CD4-positive, alpha-beta T cell treated with Interleukin-21 for 1 hour (primary cell): ENCODE measurements at places on chromosomes 7 and 10.
A peak's percentile ranks its signal among the peaks of the same experiment; 100 is the strongest.

DNA sequence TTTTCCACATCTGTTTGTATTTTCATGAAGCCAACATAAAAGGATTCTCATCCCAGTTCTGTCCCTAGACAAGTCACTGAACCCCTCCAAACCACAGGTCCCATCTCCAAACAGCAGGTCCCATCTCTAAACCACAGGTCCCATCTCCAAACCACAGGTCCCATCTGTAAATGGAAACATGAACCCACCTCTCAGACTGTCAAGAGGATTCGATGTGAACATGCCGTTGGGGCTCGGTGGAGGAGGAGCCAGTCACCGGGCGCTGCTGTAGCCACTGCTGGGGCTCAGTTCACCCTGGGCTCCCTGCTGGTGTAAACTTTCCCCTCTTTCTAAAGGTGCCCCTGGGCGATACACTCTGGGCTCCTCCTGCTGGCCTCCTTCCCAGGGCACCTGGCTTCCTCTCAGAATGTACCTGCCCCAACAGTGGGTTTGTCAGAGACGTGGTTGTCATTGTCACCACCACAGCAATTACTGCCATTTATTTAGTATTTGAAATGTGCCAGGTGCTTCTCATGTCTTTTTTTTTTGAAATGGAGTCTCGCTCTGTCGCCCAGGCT is 13.0 kb downstream of the LHPP start:
- DNase-seq: no peak

GRCh38 chr7:2249744-2250323 is 7.8 kb downstream of the NUDT1 start:
- no peak for DNase-seq

GRCh38 chr7:76354516-76354915 is 4.3 kb downstream of the YWHAG start:
- no peak for DNase-seq

- DNase-seq: peak; percentile 11
Measured at GRCh38 chr7:105448181-105448580, 59.5 kb upstream of the SRPK2 start.

DNA sequence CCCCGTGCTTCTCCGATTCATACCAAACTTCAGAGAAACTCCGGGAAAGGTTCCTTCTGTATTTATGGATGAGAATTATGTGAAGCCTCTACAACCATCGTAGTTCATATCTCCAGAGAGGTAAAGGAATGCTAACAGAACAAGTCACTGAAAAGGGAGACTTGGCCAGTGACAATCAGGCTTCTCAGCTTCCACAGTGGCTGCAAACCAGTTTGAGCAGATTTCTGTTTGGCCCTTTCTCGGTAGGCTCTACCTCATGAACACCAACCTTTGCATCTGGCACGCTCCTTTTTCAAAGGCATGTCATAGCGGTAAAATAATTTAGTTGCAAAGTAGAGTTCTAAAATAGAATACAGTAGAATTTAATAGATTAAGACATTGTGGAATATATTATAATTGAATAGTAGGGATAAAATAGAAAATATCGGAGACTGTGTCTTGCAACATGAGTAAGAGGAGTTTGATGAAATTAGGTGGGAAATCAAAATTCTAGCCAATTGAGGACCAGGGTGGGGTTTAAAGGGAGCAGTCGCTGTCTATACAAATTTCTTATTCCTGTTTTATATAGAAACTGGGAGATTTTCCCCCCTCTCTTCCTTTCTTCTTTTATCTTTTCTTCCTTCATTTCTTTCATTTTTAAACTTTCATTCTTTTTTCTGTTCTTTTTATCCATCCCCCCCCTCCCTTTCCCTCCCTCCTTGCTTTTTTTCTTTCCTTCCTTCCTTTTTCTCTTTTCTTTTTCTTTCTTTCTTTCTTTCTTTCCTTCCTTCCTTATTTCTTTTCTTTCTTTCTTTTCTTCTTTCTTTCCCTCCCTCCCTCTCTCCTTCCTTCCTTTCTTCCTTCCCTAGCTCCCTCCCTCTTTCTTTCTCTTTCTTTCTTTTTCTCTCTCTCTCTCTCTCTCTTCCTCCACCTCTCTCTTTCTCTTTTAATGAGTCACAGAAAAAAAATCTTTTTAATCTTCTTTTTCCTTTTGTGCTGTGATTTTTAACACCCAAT is 161.5 kb upstream of the KLF6 start:
- DNase-seq: no peak
